ENCODE measurements at places on chromosomes 1 and 21.

DNA sequence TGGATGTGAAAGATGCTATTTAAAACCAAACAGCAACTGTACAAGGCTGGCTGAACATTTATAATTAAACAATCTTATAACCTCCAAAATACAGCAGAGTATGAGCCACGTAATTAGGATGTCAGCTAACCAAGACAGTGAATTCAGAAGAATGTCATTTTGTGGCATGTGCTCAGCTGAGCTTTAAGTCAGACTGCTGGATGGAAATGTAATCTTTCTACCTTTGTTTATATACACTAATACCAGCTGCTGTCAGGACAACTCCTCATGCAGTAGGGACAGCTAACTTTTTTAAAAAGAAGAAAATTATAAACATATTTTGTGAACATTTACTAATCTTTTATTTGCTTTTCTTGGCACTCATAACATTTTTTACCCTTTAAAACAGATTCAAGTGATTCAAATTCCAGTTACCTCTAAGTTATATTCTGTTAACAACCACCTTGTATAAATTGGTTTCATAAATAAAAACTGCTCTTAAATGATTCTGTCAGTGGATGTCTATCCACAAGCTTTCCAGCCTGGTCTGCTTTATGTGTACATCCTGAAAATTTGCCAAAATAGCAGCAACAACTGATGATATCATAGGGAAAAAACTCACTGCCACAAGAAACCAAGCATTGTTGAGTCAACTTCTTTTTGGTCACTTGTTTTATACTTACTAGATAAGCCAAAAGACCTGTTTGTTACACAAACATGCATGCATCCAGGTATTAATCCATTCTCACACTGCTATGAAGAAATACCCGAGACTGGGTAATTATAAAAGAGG lies 36.1 kb downstream of the DPH5 start:
- peak; percentile 68 for DNase-seq

- DNase-seq: no peak
Observed at GRCh38 chr1:19479351-19480120, 5.8 kb downstream of the CAPZB start.

DNA sequence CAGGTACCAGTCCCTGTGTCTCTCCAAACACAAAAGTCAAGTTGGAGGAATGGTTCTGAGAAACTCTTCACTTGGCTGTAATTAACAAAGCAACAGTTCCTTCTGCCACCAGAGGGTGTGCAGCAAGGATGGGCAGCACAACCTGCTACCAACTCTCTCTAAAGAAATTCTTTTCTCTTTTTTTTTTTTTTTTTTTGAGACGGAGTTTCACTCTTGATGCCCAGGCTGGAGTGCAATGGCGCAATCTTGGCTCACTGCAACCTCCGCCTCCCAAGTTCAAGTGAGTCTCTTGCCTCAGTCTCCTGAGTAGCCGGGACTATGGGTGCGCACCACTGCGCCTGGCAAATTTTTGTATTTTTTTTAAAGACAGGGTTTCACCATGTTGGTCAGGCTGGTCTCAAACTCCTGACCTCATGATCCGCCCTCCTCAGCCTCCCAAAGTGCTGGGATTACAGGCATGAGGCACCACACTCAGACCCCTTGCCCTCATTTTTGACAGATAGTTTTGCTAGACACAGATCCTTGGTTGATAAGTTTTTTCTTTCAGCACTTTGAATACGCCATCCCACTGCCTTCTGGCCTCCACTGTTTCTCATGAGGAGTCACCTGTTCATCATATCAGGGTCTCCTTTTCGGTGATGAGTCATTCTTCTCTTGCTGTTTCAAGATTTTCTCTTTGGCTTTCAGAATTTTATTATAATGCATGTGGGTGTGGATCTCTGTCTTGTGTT lies 12.1 kb upstream of the DEGS1 start:
- no peak for DNase-seq

DNA sequence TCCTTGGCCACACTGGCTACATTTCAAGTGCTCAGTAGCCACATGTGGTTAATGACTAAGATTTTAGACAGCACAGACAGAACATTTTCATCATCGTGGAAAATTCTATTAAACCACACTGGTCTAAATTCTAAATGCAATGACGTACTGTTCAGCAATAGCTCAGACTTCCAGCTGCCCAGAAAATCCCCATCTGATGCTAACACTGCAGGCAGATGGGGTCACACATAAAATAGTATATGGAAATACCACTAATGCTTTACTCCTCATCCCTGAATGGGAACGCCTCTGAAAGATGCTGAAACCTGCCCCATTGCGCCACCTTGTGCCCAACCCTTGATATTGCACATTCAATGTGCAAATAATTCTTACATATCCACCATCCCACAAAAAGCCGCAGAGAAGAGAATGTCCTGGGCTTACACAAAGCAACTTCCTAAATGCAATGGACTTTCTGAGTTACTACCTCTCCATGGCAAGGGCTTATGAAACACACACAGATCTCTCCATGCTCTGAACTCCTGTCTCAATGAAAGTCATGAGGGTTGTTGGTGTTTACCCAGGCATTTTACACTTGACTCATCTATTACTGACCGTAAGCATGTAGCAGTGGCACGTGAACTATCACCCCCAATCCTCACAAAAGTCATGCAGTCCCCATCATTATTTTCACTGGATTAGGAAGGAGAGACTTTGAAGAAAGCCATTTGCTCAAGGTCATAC lies 20.3 kb upstream of the SLC5A9 start:
- DNase-seq: no peak

GRCh38 chr1:24732186-24732885 lies 12.9 kb upstream of the CLIC4 start:
- DNase-seq: no peak

- DNase-seq: no peak
Observed at GRCh38 chr21:45882645-45883044, 98.9 kb upstream of the COL6A1 start.

DNA sequence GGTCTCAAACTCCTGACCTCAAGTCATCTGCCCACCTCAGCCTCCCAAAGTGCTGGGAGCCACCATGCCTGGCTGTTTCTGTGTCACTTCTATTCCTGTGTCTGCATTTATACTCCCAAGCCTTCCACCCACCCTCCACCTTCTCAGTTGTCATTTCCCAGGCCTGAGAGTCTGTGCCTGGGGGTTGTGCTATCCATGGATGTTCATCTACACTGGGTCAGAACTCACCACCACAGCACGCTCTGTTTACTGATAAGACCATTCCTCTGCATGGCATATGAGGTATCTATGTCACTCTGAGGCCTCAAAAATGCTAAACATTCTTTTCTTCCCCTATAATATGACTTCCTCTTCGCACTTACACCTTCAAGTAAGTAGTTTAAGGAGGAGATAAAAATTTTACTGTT lies 6.1 kb downstream of the NENF start:
- DNase-seq: no peak

DNA sequence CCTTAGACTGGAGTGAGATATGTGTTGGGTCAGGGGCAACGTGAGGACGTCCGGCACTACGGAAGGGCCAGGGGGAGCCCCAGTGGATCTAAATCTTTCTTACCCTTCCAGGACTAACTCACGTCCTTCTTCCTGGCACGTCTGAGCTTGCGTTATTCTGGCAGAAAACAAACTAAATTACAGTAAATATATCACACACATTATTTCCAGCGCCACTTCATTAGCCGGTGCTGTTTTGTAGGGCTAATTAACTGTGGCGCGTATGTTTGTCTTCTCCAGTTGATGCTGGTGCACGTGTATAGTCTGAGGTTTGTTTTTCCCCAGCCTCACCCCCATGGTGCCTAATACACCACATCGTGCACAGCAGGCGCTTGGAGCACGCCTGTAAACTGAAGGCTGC lies 59.2 kb downstream of the TLR5 start:
- no peak for DNase-seq

DNA sequence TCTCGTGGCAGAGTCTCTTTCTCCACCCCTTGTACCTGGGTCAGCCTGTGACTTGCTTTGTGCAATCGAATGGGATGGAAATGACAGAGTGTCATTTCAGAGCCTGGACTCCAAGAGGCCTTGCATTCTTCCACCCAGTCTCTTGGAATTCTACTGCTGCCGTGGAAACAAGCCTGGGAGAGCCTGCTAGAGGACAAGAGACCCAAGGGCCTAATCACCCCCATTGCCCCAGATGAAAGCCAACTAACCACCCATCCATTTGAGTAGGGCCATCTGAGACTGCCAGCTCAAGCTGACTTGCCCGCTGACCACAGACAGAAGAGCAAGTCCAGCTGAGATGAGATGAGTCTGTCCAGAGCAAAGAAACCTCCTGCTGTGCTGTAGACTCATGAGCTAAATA lies 201.6 kb downstream of the PTPRU start:
- DNase-seq: no peak

DNA sequence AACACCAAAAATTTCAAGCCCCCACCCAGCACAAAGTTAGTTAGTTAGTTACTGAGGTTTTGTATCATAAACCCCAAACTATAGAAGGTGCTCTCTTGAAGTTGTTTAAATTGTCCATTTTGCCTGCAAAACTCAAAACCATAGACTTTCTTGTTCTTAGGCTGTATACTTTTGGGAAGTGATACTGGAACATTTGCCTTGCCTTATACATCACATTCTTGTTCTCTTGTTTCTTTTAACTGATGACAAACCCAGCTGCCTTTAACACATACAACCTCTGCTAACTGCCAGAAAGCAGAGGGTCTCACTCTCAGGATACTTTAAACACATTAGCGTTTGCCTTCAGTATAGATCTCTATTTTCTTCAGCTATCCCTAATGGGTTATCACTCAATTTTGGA lies 570.5 kb downstream of the MRPL39 start:
- DNase-seq: no peak

GRCh38 chr1:228197555-228198147 lies 10.2 kb upstream of the OBSCN start:
- DNase-seq: no peak

DNA sequence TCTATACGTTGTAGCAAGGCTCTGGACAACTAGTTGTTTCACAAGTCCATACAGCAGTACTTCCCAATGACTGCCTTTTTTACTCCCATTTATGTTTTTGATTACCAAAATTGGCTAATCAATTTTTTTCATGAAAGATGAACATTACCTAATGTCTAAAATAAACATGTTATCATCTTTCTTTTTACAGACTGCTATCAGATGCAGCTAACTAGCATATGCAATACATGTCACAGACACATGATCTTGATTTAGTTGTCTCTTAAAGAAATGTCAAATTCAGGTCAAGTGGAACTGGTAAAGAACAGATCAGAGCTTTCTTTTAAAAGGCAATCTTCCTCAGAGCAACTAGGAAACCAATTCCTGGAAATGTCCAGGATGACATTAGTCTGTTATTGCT lies 630 bp upstream of the DBT start:
- DNase-seq: no peak

- no peak for DNase-seq
Observed at GRCh38 chr1:5271264-5271663, 616.9 kb downstream of the AJAP1 start.

All from amniotic stem cell (primary cell).